NCI-H1417 treated with DMSO at 0.1 percent for 48 hours (cell line): ENCODE measurements at places on chromosomes 6 and 20.

- no peak for DNase-seq
Observed at GRCh38 chr20:58826271-58826670, 24.4 kb downstream of the GNAS-AS1 start.

- DNase-seq, result no peak
Observed at GRCh38 chr6:168225471-168225911, 94.1 kb downstream of the DACT2 start.

- DNase-seq, result no peak
Observed at GRCh38 chr20:58306421-58307261, 2.9 kb upstream of the RAB22A start.

- DNase-seq, result no peak
Observed at GRCh38 chr6:21241231-21242130, 352.1 kb upstream of the SOX4 start.

- DNase-seq, result no peak
Observed at GRCh38 chr6:159939591-159940016, 29.3 kb upstream of the IGF2R start.

DNA sequence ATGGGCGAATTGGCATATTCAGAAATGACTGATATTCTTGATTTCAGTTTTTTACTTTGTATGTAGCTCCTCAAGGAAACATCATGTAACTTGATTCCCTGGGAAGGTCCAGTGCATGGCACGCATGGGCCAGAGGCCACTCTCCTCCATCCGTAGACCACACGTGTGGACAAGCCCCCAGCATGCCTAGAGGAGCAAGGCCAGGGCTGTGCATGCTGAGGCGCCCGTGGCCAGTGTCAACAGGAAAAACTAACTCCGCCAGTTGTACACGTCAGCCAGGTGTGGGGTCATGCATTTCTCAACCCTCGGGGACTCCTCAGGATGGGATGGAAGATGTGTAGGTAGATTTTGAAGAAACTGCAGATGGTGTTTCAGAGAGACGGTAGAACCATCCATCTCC lies 37.8 kb upstream of the CD93 start:
- DNase-seq, result no peak

GRCh38 chr6:105601541-105602236 lies 198.8 kb upstream of the PREP start:
- no peak for DNase-seq

DNA sequence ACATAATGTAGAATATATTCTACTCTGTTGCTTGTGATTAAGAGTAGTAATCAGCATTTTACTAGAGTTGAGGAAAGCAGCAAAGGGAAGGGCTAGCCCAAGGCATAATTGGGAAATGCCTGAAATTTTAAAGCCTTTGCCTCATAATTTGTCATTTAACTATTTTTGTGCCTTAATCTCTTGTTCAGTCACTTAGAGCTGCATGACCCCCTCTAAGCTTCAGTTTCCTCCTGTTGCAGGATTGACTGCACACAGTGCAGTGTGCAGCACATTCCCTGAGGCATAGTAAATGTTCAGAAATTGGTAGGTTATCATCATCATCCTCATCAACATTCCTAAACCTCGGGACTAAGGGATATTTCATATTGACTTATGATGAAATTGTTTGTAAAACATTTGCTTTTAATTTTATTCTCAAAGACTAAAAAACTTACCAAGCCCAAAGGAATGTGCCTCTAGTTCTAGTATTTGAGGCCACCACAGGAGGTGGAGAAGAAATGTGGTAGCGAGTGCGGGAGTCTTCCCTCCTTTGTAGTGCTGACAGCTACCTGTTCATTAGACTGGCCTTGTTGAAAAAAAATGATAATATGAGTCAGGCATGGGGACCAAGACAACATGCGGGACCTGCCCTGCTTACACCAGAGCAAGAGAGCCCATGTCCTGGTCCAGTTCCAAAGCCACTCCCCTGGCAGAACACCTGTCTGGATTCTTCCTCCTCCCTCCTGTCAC lies 14.8 kb upstream of the TENT5A start:
- no peak for DNase-seq

DNA sequence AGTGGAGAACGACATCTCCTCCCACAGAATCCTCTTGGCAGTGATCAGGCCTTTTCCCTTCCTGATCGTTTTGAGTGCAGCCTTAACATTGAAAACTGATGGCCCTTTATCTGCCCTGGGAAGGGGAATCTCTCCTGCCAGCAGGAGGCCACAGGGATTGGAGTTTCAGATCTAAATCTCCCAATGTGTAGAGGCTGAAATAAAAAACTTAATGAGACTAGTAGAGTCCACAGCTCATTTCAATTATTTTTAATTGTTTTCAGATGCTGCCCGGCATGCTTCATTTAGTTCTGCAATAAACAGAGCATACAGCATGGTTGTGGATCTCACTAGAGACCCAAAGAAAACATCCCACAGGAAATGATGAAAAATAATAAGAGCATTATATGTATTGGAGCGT lies 662.2 kb upstream of the HS3ST5 start:
- no peak for DNase-seq

DNA sequence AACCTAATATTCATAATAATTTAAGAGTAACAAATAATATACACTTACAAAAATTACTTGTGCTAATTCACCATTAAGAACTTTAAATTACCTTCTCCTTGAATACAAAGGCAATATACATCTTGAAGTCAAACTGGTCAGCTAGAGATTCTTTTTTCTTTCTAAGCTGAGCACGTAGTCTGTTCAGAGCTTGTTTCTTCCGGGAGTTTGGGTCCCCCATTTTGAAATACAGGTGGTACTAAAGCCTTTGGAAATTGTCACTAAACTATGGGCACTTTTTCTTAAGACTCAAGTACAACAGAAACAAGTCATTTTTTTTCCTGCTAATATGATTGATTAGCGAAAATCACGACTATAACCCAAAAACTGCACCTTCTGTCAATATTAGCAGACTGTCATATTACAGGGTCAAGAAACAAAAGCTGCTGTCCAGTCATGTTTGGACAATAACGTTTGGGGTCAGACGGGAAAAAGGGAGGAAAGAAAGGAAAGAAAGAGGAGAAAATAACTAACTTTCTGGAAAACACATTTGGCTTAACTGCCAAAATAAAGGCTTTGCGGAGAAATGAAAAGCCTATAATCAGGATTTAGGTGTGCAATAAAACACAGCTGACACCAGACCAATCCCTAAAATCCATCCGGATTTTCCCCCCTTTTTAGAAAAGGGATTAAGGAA lies 367 bp downstream of the C6orf62 start:
- no peak for DNase-seq

DNA sequence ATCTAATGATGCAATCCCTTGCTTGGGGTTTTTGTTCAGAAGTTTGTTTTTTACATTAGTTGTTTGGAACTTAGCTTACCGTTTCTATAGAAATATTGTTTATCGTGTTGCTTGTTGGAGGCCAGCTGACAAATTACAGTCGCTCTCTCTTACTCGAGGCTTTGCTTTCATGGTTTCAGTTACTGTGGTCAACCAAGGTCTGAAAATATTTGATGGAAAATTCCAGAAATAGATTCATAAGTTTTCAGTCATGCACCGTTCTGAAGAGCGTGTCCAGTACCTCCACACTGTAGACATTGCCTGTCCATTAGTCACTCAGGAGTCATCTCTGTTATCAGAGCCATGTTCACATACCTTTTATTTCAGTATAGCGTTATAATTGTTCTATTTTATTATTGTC lies 47.9 kb downstream of the DEK start:
- DNase-seq, result no peak

- DNase-seq, result no peak
Observed at GRCh38 chr6:142376115-142376514, 74.3 kb downstream of the ADGRG6 start.

DNA sequence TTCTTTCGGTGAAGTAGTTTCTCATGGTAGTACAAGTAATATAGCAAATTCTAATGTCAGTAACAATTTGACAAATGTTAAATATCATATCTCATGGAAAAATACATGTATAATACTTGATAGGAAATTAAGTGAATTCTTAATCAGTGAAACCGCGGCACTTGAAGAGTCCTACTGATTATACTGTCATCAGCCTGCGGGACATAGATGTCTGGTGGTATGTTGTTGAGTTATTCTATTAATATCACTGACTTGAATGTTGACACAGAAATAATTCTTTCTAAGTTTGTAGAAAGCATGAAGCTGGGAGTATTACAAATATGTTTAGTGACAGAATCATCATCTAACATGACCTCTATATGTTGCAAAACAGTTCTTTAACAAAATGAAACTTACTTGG lies 479.8 kb upstream of the IMPG1 start:
- no peak for DNase-seq

- no peak for DNase-seq
Observed at GRCh38 chr20:31821427-31821826, 2.3 kb downstream of the MYLK2 start.

DNA sequence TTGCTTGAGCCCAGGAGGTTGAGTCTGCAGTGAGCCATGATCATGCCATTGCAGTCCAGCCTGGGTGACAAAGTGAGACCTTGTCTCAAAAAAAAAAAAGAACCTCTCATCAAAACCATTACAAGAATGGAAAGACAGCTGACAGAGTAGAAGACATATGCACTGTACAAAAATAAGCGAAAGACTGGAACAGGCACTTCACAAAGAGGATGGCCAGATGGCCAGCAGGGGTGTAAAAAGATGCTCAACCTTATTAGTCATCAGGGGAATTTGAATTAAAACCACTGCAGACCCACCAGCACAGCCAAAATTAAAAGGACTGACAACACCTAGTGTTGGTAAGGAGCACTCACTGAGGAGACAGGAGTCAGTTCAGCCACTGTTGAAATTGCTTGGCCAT lies 13.5 kb upstream of the TAF4 start:
- no peak for DNase-seq

GRCh38 chr20:23537030-23537429 lies 31.3 kb downstream of the CST9L start:
- DNase-seq, result no peak

GRCh38 chr6:41878246-41878645 lies 16.9 kb downstream of the USP49 start:
- DNase-seq, result no peak

- DNase-seq, result no peak
Observed at GRCh38 chr6:31842053-31842452, 14.5 kb downstream of the HSPA1B start.

- no peak for DNase-seq
Observed at GRCh38 chr6:142444881-142445301, 143.1 kb downstream of the ADGRG6 start.

- DNase-seq, result no peak
Observed at GRCh38 chr6:37548067-37548674, 48.5 kb upstream of the CCDC167 start.

DNA sequence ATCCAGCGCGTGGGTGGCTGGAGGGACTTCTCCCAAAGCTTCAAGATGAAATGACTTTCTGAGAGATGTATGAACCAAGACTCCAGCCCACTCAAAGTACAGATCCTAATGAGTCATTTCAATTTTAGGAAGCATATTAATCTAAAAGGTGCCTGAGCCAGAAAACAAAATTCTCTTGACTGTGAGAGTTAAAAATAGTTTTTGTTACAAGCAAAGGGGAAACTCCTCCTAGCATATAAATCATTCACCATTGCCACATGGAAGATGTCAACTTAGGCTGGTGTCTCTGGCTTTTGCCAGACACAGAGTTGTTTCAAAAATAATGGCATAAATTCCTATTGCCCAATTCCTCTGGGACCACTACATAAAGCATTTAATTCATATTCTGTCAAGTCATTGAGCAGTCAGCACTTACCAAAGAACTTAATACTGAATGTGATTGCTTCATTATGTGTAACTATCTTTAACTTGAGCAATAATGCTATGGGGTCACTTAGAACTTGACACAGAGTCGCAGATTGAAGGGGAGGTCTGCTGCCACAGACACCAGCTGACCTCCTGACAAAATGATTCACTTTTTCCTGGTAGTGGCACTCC lies 280.6 kb downstream of the SLC35F1 start:
- DNase-seq, result no peak

DNA sequence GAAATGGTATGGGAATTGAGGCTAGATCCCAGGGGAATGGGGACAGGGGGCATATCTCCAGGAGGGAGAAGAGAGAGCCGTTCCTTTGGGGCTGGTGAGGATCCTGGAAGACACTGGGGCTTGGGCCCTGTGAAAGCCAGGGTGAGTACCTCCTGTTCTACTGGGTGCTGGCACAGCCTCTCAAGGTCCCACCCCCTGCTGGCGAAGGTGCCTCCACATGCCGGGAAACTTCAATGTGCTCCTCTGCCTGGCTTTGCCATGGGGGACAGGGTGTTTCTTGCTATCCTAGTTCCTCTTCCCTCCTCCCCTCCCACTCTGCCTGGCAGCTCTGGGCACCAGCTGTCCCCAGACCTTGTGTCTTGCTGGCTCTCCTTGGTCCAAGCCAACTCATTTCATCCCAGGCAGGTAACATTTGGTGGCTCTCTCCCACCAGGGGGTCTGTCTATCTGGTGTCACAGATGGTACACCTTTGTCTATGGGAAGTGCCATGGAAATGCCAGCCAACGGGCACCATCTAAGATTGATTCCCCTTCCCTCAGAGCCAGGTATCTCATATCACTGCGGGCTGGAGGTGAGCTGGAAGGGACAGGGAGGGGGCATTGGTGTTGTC lies 56.8 kb downstream of the MDGA1 start:
- no peak for DNase-seq

- DNase-seq, result no peak
Observed at GRCh38 chr6:53828966-53829697, 34.3 kb downstream of the LRRC1 start.

DNA sequence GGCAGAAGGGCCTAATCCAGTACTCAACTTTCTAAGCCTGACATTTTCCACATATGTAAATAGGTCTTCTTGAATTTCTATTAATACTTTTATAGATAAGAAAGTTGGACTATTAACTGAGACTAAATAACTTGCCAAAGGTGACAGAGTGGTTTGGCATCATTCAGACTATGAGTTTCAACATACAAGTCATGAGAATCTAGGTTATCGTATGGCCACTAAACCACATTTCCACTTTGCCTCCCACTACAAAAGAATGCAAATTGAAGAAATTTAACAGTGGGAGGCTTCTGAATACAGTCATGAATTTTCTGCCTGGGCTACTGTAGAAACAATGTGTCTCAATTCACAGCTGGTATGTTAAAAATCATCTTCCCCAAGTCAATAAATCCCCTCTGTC lies 531.0 kb upstream of the AGPAT4 start:
- DNase-seq, result no peak

GRCh38 chr6:69802995-69803394 lies 6.2 kb upstream of the LMBRD1 start:
- no peak for DNase-seq

DNA sequence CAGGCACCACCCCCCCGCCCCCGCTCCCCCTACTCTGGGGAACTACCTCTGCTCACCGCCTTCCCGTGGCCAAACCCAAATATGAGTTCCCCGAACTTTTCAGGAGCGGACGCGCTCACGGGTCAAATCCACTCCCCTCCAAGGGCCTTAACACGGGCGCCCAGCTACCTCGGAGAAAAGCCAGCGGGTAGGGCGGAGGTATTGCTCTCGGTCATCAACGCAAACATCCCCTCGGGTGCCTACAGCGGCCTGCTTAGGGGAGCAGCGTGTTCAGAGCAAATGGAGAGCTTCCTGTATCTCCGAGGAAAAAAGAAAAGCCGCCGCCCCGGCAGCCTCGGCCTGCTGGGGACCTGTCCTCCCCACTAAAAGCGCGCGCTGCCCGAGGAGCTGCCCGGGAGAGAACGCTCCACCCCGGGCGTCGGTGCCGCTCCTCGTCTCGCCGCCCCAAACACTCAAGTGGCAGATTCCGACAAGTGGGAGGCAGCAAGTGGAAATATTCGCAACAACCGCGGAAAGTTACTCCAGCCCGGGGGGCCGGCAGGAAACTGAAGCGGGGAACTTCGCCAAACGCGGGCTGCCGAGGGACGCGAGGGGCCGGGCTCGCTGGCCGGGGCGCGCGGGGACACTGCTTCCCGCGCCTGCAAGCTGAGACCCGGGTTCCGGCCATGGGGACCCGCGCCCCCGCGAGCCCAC lies 699 bp downstream of the PTPRT start:
- no peak for DNase-seq
